NCI-H1417 treated with DMSO at 0.1 percent for 48 hours (cell line): ENCODE measurements at places on chromosomes 13 and 19.

GRCh38 chr19:45092747-45093678 lies at the start of gene PPP1R37:
Gene PPP1R37, plus strand, starts transcription at chr19:45093179. Its CDS starts 147 bp downstream, at chr19:45093326.
- peak; percentile 70 for DNase-seq

GRCh38 chr13:67763384-67763783 lies 533.2 kb upstream of the PCDH9 start:
- no peak for DNase-seq

GRCh38 chr13:40401911-40402776 lies 264.3 kb downstream of the FOXO1 start:
- no peak for DNase-seq

DNA sequence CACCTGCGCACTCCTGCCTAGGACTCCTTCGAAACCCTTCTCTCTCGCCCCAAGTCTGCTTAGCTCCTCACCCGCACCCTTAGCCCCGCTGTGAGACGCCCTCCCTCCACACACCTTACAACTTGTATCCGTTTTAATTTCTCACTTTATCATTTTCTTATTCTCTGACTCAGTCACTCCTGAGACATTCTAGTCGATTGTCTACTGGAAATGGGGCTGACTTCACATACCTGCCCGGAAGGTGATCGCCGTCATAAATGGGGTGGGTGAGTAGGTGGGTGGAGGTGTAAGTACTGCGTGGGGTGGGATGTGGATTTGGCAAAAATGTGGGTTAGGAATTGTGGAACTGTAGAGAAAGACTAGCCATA lies 714 bp downstream of the NDFIP2 start:
- DNase-seq, result no peak

DNA sequence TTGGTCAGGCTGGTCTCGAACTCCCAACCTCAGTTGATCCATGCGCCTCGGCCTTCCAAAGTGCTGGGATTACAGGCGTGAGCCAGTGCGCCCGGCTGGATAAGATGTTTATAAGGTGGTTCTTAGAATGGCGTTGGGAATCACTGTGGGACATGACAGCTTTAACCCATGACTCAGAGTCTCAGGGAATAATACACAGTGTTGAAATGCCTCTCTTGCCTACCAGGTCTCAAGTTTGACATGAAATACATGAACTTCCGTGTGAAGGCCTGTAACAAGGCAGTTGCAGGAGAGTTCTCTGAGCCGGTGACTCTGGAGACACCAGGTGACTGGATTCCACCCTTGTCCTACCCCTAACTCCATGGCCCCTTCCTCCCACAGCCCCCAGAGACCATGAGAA lies 12.6 kb downstream of the FSD1 start:
- no peak for DNase-seq

GRCh38 chr19:44303976-44304568 lies 753 bp downstream of the ZNF235 start:
- DNase-seq, result no peak

DNA sequence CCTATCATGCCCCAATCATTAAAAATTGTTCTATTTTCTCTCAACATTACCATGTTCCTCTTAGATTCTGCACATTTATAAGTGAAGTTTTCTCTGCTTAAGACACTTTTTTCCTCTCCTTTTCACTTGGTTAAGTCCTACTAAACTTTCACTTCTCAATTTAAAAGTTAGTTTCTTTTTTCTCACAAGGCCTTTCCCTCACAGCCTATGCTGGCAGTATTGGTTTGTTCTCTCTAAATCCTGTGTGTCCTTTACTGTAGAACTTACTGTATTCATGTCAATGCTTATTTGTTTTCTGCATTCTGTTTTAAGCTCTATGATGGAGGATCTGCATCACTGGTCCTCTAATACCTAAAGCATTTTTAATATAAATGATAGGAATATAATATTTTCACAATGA lies 2816.6 kb downstream of the PCDH9 start:
- DNase-seq, result no peak

- no peak for DNase-seq
These were observed 219.0 kb downstream of the KATNAL1 start for GRCh38 chr13:30088312-30088855.

- DNase-seq, result no peak
These were observed 142.3 kb upstream of the SOX1 start for GRCh38 chr13:111924678-111925075.

DNA sequence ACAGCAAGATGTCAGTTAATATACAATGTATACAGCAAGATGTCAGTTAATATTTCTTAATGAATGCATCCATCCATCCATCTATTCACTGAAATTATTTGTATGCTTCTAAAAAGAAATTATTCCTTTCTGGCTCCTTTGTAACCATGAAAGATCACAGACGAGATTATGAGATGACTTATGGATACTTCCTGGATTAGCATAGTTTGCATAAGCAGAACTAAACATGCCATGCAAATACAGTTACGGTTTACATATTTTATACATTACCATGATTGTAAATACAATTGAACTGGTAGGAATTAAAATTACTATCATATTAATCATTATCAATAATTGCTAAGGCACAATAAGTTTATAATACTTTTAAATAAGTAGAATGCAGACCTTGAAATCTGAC lies 32.7 kb downstream of the NALCN start:
- no peak for DNase-seq

DNA sequence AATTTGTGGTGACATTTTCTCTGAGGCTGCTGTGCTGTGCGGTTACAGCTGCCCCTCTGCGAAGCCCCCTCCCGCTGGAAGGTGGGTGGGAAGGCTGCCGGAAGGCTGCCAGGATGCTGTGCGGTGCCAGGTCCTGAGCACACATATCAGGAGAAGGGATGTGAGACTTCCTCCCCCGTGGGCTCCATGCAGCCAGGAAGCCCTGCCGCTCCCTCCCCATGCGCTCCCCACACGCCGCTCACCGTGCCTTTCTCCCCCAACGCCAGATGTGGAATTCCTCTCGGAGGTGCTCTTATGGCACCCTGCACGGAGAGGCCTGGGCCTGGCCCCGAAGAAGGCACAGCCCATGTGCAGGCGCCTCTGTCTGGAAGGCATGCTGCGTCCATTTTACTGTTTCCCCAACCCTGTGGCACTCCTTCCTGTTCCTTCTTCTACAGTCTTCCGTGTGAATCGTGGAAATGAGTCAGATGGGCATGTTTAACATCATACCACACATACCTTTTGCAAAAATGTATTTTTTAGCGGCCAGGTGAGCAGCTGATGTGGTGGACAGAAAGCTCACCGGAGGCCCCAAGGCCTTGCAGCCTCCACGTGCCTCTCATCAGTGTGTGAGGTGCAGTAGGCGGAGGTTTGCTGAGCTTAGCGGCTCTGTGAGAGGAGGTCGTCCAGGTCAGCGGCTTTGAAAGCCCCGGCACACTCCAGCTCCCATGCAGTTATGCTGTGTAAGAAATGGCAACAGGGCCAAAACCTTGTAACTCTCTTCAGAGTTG lies 88.0 kb downstream of the ATP11A start:
- DNase-seq, result no peak

GRCh38 chr13:111857846-111858560 lies 208.9 kb upstream of the SOX1 start:
- DNase-seq, result no peak

GRCh38 chr13:104256701-104257100 lies 1190.5 kb upstream of the SLC10A2 start:
- no peak for DNase-seq
